ENCODE measurements at places on chromosomes 2 and 18.

DNA sequence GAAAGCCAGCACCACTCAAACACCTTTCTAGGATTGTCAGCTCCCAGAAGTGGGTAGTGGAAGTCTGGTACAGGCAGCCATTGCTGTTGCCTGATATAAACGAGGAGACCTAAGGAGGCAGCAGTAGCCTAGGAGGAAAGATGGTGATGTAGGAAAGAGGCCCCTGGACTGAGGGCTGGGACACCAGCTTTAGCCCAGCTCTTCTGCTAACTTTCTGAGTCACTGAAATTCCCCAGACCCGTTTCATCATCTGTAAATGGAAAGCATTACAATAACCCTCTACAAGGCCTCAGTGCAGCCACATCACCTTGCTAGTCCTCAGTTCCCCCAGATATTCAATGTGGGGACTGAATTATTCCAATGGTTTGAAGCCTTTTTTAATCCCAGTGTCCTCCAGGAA lies 336.5 kb downstream of the TNS1 start:
- no peak for ATAC-seq

DNA sequence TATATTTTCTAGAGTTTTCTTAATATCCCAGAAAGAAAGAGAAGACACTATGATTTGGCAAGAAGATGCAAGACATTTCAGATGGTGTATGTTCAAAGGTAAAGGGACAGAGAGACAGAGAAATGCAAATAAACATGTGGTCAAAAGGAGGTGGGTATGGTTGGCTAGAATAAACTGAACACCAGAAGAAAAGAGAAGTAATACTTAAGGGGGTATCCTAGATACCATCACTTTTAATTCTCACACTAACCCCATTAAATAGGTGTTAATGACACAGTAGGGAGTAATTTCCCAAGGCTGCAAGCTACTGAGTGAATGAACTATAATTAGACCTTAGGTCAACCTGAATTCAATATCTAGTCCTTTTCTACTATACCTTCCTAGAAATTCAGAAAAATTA lies 111.2 kb upstream of the CD226 start:
- no peak for ATAC-seq

- no peak for ATAC-seq
Observed at GRCh38 chr2:67945940-67946339, 116.9 kb downstream of the C1D start.

DNA sequence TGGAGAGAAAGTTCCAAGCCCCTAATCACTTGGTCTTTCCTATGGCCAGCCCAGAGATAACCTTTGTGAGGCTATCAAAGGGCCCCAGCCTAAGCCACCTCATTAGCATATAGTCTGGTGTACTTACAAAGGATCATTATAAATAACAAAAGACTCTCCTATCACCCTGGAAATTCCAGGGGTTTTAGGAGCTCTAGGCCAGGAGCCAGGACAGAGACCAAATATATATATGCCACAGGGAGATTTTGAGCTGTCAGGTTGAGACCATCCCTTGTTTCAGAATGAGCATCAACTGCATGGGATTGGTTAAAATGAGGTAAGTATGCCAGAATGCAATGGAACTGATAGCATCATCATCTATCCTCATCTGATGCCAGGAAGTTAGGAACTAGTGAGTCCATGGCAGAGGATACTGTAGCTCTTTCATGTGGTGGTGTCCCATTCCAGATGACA lies 32.1 kb upstream of the CHRNA1 start:
- ATAC-seq: no peak

Data from gastroesophageal sphincter (tissue), 4 donors.